Cortex of kidney (tissue), 1 donor: ENCODE measurements at places on chromosomes 13 and 19.

DNA sequence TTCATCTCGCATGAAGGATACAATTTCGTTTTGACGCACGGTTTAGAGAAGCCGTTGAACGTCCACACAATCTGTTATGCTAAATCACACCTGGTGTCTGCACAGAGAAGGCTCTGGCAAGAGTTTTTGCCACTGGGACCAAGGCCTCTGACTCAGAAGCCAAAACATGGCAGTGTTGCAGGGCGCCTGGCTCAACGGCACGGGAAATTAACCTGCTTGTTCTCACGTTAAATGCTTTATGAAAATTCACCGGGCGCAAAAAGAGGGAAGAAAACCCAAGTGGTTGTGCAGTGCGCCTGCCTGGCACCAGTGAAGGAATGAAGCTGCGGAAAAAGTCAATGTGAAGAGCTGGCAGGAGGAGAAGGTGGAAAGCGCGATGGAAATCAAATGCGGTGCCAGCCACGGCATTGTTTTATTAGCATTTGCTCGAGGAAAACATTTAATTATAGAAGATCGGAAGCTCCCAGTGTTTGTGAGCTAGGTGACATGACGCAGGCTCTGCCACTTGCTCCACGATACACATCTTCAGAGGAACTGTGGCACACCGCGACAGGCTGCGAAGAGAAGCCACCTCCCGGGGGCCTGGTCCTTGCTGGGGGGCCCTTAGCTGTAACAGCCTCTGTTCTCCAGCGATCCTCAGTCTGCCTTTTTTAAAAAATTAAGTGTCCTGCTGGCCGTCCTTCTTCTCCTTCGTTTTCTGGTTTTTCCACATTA lies 126.2 kb downstream of the ZIC5 start:
- no peak for DNase-seq

DNA sequence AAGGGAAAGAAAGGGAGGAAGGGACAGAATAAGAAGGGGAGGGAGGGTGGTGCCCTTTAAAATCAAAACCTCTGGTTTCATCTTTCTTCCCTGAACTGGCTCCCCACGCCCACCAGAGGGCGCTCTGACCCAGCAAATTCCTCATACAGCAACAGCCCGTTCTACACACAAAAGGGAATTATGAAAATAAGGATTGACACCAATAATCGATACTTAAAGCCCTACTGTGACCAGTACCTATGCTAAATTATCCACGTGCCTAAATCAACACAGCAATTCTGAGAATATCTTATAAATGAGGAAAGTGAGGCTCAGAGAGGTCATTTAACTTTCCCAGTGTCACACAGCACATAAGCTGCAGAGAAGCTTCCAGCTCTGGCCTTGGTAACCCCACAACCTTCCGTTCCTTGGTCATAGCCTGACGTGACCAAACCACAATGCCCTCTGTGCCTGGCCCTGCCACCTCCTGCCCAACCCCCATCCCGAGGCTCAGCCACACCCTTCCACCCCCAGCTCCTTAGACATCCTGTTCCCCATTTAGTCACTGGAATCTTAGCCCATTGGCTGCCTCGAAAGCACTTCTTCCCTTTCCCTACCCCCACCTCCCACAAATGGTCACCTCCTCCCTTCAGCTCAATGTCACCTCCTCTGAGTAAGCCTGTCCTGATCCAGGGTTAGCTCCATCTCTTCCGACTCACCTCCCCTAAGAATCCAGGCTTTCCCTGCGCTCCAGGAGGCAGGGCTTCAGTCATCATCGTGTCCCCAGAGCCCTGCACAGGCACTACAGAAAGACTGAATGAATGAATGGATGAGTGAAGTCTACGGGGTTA lies 34.2 kb upstream of the PNMA8B start:
- no peak for DNase-seq

- no peak for DNase-seq
These were observed 178.2 kb downstream of the KLF12 start for GRCh38 chr13:73955977-73956500.

- DNase-seq: no peak
These were observed 841 bp upstream of the ZNF223 start for GRCh38 chr19:44050740-44051649.

DNA sequence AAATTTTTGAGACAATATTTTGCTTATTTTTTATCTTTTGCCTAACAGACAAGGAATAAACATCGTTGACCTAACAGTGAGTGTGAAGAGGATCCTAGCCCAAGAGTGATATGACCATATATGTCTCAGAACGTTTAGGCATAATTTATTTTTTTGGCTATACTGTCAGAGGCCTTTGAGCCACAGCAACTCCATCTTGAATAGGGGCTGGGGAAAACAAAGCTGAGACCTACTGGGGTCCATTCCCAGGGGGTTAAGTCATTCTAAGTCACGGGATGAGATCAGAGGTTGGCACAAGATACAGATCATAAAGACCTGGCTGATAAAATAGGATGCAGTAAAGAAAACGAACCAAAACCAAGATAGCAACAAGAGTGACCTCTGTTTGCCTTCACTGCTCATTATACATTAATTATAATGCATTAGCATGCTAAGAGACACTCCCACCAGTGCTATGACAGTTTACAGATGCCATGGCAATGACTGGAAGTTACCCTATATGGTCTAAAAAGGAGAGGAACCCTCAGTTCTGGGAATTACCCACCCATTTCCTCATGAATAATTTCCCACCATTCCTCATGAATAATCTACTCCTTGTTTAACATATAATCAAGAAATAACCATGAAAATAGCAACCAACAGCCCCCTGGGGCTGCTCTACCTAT lies 510.9 kb upstream of the PCDH9 start:
- no peak for DNase-seq

GRCh38 chr13:50070186-50070585 lies 54.9 kb downstream of the KCNRG start:
- no peak for DNase-seq

- DNase-seq: no peak
These were observed 5.0 kb downstream of the KLK4 start for GRCh38 chr19:50906217-50906616.

- no peak for DNase-seq
These were observed 12.5 kb downstream of the PROSER1 start for GRCh38 chr13:39025433-39025839.
